Kidney (tissue), 22 donors: ENCODE measurements at places on chromosomes 1 and 21.
A peak's percentile ranks its signal among the peaks of the same experiment; 100 is the strongest.

- DNase-seq: peak; percentile 63
Measured at GRCh38 chr1:178645157-178645807, 79.8 kb upstream of the RALGPS2 start.

GRCh38 chr1:11908095-11908675, 18.0 kb downstream of the KIAA2013 start:
- no peak for DNase-seq

DNA sequence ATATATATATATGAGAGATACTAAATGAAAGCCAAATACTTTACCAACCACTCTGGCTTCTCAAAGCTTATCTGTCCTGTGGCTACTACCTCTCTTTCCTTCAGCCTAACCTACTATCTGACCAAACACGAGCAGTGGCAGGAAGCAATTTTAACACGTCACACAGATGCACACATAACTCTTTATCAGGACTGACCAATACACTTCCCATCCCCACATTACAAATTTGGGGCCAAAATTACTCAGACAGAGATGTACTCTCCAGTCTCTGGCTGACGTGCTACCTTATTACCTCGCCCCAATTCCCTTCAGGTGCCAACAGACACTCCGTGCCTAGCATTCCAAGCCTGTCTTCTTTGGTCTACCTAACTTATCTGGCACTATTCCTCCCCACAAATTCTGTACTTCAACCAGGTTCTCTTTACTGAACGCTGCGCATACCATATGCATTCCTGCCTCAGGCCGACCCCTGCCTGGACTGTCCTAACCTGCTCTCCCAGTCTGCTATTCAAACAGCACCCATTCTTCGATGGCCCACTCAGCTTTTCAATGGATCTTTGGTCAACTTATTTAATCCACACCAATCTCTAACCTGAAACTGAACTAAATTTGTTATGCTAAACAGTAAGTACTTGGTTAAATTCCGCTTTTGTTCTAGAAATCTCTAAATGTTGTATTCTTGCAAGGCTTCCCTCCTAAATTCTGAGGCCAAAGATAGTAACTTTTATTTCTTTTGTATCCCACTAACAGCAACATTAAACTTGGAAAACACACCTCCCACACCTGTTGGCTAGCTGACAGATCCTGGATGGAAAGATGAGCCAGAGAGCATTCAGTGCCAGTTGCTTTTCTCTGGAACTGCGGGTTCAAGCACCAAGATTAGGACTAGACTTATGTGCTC, 27.9 kb downstream of the RERE start:
- DNase-seq: peak; percentile 15

- no peak for DNase-seq
Measured at GRCh38 chr1:226845624-226846023, 24.8 kb upstream of the PSEN2 start.

GRCh38 chr1:107559881-107560280, 405.1 kb downstream of the VAV3 start:
- DNase-seq: no peak

GRCh38 chr21:28818663-28819278, 173.9 kb downstream of the LTN1 start:
- DNase-seq: no peak

DNA sequence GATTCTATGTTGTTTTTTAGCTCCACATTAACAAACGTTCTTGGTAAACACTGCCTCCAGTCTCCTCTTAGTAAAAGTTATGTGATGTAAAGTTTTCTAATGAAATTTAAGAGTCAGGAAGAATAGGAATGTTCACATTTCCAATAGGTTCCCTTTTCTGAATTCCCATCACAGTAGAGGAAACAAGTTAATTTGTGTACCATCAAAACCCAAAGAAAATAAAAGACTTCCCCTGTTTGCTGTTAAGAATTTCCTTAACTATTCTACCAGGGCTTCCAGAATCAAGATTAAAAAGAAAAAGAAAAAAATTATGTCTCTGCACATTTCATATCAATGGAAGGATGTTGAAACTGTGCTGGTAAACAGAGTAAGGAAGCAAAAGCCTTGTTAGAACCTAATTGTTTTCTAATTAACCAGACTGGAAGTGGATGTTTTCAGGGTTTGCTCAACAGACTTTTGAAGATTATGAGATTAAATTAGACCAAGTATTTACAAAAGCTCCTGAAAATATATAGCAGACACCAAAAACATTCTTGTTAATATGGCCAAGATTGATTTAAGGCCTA, 43.4 kb upstream of the PALMD start:
- DNase-seq: no peak

- no peak for DNase-seq
Measured at GRCh38 chr1:22236166-22236565, 93.3 kb upstream of the WNT4 start.

- DNase-seq: no peak
Measured at GRCh38 chr1:208166340-208167138, 77.6 kb downstream of the PLXNA2 start.

DNA sequence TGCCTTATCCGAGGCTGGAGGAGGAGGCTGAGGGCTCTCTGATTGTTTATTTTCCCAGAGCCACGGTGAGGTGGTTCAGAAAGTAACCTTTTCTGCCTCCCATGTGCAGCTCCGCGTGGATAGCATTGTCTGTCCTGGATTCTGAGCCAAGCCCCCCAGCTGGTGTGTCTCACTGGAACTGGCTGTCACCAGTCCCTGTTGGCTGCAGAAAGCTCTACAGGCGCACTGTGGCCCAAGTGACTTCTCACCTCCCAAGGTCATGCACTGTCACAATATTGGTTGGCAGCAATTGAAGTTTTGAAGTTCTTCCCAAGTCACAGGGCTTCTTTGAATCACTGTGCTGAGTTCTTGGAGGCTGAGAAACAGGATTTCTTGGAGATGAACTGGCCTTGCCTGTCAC, 8.2 kb downstream of the BMP8A start:
- peak; percentile 91 for DNase-seq

- DNase-seq: no peak
Measured at GRCh38 chr21:33393348-33393747, 9.9 kb upstream of the IFNGR2 start.

- peak; percentile 65 for DNase-seq
Measured at GRCh38 chr1:119475866-119476439, 31.1 kb upstream of the HSD3B1 start.

DNA sequence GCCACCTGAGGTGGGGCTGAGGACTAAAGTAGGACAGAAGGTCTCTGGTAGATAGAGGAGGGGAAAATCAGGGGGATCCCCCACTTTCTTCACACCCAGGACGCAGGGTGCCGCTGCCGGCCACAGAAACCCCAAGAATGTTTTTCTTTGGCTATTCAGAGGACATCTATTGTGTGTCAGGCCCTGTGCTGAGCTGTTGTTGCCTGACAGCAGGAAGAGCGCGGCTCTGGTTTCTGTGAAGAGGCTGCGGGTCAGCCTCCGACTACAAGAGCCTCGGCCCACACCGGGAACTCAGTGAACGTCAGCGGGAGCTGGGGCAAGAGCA, 407 bp upstream of the PIGV start:
- no peak for DNase-seq

- DNase-seq: no peak
Measured at GRCh38 chr1:205629751-205630150, 2.1 kb downstream of the ELK4 start.

DNA sequence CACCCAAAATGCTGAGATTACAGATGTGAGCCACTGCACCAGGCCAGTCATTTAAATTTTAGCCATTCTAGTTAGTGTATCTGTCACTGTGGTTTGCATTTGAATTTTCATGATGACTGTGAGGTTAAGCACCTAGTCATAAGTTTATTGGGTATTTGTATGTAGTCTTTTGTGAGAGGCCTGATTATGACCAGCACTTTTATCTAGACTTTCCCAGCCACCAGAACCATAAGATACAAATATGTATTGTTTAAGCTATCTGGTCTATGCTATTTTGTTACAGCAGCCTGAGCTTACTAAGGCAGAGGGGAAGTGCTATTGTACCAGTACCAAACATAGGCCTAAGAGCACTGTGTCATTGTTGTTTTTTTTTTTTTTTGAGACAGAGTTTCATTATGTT, 19.9 kb upstream of the DNAJC6 start:
- no peak for DNase-seq
